ENCODE measurements at places on chromosomes 1 and 21.

DNA sequence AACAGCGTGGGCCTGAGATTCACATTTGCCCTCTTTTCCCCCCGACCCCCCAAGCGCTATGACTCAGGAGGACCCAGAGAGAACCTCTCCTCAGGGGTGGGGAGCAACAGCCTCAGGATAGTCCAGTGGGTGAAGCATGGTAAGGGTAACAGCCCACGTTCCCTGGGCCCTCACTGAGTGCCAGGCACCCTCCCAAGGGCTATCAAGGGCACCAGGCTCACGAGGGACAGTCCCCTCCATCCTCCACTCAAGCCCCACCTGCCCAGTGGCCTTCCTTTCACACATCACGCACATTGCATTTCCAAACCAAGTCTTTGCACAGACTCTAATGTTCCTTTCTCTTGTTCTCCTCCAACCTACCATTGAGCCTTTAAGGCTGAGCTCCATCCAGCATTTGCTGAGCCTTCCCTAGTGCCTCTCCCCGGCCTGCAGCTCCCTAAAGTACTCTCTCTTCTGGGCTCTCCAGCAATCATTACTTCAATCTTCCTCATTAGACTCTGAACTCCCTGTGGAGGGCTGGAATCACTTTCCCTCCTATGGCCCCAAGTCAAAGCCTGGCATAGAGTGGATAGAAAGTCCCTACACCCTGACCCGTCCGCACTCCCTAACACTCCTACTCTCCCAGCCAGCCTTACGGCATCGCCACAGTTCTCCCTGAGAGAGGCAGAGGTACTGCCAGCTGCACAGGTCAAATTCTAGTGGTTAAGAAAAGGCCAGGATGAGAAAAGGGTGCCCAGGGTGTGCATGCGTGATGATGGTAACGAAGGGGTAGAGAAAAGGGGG, 1.0 kb downstream of the AKR7A2 start:
- no peak for DNase-seq

DNA sequence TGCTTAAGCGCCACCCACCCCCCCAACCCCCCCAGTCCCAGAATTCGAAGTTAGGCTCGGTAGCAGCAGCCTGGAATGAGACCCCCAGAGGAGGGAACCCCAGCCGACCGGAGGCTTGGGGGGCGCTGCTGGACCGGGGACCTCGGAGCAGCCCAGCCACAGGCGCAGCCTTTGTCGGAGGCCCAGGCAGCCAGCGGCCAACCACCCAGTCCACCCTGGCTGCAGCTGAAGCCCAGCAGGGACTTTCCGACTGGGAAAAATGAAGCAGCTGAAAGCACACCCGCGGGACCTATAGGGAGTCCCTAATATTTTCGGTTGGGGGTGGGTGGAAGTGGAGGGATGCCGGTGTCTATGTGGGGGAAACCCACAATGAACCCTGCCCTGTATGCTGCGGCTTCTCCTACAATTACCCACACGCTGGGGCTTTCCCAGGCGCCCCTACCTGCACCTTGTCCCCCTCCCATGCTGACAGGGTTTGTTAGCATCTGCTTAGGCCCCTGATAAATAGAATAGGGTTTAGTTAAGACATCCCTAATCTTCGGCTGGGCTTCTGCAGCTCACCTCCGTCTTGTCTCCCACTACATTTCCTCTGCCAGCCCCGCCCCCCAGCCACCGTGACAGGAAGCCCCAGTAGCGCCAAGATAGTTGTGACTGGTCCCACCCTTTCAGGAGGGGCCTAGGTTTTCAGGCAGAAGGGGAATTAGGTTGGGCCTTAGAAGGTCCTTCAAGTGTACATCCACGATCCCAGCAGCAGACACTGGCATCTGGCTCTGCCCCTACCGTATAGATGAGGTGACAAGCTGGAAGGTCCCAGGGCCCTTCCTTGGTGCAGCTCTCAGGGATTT, 838 bp downstream of the CCDC28B start:
- DNase-seq, result peak; percentile 39

GRCh38 chr1:166470014-166470413, 303.2 kb upstream of the FAM78B start:
- DNase-seq, result no peak

DNA sequence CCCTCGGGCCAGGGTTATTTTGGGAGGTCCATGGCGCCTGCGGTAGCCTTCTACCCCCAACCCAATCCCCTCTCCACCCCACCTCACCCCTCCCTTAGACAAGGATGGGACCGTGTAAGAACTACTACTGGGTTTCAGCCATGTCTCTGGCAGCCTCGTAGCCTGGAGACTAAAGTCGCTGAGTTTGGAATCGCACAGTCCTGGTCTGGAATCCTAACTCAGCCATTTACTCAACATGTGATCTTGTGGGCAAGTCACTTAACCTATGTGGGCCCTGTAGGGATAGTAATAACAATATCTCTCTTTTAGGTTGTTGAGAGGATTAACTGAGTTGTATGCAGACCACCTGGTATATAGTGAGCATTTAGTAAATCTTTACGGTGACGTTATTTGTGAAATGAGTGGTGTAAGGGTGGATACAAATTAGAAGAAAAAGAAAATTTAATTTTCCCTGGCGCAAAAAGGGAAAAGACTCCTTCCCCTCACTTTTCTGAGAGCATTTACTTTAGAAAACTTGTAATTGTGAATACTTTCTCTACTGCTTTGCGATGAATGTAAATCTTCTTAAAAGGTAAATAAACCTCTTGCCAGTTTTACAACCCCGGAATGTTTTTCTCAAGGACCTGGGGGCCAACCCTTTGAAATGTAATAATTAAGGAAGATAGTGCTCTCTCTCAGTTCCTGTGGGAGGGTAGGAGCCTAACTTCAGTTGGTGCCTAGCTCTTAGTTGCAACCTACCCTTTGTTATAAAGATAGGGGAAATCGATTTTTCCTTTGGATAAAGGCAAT, 615 bp upstream of the MRPS15 start:
- no peak for DNase-seq

DNA sequence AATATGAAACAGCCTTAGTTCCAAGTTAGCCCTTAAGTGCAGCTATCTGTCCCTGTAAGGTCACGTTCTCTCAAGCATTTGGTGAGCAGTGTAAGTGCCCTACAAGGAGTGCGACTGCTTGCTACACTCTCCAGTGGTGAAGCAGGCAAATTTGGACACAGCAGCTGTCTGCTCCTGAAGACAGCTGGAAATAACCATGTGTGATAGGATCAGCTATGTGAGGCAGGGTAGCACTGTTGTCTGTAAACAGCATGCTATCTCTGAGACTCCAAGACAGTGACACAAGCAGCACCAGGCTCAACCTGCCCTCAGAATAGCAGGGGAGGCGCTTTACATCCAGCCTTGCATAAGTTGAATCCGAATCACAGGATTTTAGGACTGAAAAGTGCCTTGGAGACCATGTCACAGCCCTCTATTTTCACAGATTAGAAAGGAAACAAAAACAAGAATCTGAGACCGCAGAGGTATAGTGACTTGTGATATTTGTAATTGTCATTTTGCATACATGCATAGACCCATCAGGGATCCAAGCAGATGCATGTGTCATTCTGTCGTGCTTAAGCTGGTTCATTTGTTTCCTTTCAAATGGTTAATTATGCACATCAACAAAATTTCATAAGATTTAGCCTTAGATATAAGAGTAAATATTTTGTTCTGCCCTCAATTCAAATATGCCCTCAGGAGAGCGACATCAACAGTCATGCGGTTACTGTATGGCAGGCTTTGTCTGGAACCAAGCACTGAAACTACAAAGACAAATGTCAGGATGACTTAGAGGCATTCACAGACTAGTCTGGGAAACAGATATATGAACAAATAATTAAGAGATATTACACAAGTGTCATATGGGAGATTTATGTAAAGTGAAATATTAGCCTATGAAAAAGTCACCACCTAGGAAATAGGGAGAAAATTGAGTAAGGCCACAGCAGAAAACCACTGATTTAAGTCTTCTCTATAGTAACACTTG, 134.9 kb upstream of the NRIP1 start:
- DNase-seq, result no peak

- DNase-seq, result no peak
Observed at GRCh38 chr21:44820851-44821250, 3.0 kb upstream of the SUMO3 start.

- DNase-seq, result no peak
Observed at GRCh38 chr1:168529518-168529917, 14.3 kb downstream of the XCL2 start.

DNA sequence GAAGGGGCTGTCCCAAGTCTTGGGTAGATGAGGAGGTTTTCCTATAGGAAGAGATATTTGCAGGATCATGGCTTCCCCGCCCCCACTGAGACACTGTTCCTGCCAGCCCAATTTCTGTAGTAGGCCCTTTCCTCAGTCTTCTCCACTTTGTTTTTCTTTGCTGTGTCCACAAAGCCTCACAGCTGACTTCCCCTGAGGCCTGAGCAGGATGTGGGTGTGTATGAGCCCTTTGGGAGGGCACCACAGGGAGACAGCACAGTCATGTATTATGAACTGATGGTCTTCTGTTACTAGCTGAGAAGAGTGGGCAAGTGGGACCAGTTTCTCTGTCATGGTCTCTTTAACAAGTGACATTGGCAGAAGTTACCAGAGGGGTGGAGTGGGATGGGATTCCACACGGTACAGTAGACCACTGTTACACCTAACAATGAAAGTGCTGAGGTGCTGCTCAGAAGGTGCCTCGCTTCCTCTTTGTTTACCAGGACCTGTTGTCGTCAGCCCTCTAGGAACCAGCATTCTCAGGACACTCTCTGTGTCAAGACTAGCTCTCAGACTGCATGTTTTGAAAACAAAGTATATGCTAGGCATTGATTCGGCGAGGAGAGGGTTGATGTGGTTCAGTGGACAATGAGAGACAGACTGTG, 253.8 kb upstream of the HOOK1 start:
- no peak for DNase-seq

GRCh38 chr1:200442537-200443156, 32.8 kb upstream of the ZNF281 start:
- DNase-seq, result no peak

- no peak for DNase-seq
Observed at GRCh38 chr1:31013187-31013864, 52.2 kb downstream of the PUM1 start.

GRCh38 chr1:78624035-78624434, 3.8 kb downstream of the IFI44L start:
- DNase-seq, result no peak

- no peak for DNase-seq
Observed at GRCh38 chr1:18527921-18528320, 47.2 kb downstream of the KLHDC7A start.

- DNase-seq, result no peak
Observed at GRCh38 chr1:34973326-34973725, 11.8 kb downstream of the TMEM35B start.

Measured in neural crest cell (in vitro differentiated cells).